ENCODE measurements at places on chromosomes 5 and 9.

- DNase-seq = no peak
These were observed 444.8 kb downstream of the SPOCK1 start for GRCh38 chr5:137054335-137054734.

GRCh38 chr5:33997331-33997983 is 10.4 kb downstream of the AMACR start:
- DNase-seq = peak; percentile 52

DNA sequence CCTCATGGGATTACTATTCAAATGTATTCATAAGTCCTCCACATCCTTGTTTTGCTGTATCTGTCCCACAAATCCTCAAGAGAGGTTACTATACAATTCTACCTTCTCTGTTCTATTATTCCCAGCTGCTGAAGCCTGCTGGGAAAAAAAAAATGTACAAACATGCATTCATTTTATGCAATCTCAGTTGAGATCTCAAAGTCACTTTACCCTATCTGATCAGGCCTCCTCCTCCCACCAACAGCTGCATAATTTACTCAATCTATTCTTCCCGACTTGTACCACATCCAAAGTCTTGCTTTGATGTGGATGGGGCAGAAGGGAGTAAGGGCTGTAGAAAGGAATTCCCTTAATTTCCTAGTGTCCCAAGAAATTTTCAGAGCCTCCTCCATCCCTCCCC is 28.6 kb downstream of the PSIP1 start:
- DNase-seq = no peak

DNA sequence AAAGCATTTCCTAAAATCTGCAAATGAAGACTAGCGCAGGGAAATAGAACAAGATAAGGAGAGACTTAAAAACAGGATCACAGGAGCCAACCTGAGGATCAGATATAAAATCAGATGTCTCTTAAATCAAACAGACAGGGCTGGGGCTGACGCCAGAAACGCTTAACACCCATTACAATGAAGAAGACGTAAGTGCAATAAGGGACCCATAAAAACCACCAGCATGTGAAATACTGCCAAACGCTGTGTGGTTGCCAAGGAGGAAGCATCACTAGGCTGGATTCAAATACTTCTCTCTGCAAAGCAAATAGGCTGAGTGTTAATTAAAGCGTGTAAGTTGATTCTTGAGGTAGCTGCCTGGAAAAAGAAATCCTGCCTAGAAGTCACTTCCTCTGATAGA is 74.4 kb upstream of the ATP10B start:
- no peak for DNase-seq

DNA sequence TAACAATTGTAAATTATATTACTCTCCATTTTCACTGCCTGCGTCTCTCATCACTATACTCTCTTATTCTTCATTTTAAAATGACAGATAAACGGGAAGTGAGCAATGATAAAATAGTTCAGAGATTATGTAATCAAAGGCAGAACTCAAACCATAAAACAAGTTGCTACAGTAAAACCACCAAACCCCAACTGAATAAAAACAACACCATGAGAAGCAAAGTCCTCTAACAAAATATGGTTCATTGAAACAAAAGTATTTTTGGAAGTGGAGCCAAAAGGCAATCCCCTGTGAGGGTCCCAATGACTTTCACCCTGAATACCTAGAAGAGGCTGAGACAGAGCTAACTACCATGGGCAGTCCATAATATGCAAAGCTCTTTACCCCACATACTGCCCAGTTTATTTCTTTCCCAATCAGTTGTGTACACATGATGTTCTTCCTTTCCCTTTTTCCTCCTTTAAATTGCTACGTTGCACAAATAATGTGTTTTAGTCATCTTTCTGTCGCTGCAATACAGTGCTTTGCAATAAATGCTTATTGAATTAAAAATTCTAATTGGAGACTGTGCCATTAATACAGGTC is 64.0 kb upstream of the PTGER4 start:
- no peak for DNase-seq

DNA sequence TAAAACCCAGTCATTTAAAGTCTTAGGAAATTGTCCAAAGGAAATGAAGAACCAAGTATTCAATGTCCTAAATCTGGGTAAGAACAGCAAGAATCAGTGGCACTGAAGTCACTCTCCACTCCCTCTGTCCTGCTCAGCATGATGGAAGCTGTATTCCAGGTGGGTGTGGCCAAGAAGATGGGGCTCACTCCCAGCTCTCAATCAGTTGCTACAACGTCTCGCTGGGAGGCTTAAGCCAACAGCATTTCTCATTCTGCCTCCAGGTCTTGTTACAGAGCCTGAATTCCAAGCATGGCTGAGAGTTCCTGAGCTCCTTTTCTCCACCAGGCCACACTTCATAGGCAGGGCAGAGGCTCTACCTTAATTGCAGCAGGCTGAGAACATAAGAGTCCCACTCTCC is 41.2 kb upstream of the TRIO start:
- DNase-seq = no peak

- DNase-seq = no peak
These were observed 499 bp upstream of the FOXE1 start for GRCh38 chr9:97852399-97853055.

DNA sequence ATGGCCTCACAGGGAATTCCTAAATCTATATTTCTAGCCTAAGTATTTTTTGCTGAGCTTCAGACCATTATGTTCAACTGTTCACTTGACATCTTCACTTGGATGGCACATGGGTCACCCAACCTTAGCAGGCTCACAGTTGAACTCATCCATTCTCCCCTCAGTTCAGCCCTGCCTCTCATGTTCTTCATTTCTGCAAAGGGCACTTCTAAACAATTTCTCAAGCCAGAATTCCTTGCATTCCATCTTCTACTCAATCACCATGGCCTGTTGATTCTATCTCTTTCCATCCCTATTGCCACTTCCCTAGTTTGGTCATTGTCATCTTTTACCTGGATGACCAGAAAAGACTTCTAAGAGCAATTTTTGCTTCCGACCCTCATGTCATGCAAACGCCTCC is 7.3 kb upstream of the RGS3 start:
- DNase-seq = no peak

- DNase-seq = no peak
These were observed 647.2 kb downstream of the PDE4D start for GRCh38 chr5:59246145-59246869.

- no peak for DNase-seq
These were observed 114.1 kb upstream of the TXNDC8 start for GRCh38 chr9:110451726-110452125.

- DNase-seq = no peak
These were observed 3.5 kb downstream of the FBXW11 start for GRCh38 chr5:172002840-172003512.

DNA sequence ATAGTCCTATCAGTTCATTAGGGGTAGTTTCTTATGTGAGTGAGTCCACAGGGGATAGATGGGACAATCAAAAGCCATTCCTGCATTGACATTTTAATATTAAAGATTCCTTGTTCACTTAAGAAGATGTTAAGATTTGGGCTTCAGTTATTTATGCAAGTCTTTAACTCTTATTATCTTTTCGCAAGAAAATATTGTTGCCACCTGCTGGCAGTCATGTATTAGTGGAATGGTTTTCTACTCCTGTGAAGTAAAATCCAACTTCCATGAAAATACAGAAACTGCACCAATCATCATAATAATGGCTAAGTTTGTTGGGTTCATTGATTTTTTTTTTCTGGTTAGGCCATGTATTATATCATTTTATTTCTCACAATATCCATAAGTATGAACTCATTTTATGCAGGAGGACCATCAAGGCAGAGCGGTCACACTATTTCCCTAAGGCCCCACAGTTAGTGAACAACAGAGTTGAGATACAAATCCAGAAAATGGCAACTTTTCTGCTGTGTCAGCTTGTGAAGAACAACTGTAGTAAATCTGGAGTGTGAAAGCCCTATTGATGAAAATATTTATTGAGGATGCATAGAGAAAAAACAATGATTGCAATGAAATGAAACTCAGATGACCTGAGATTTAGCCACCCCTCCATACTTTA is 88.5 kb upstream of the TXNDC8 start:
- no peak for DNase-seq

GRCh38 chr5:81003811-81004386 is 43.7 kb downstream of the RASGRF2 start:
- DNase-seq = no peak

DNA sequence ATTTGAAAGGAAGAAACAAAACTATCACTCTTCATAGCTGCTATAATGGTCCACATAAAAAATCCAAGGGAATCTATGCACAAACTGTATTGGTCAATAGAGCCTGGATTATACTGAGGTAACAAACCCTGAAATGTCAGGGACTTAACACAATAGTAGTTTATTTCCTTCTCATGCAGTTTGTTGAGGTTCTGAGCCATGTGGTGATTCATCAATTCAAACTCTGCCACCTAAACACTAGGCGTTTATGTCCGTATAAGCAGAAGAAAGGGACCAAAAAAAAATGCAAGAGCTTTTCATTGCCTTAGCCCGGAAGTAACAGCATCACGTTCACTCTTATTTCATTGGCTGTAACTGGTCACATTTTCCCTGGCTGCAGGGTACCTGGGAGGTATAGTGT is 464.7 kb downstream of the ZSWIM6 start:
- DNase-seq = no peak

DNA sequence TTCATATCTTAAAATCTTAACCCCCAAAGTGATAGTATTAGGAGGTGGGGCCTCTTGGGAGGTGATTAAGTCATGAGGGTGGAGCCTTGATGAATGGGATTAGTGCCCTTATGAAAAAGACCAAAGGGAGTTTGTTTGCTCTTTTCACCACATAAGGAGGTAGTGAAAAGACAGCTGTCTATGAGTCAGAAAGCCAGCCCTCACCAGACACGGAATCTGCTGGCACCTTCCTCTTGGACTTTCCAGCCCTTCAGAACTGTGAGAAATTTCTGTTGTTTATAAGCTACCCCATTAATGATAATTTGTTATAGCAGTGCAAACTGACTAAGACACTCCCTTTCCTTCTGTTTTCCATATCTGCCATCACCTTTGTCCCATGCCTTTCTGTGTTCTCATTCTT is 20.8 kb downstream of the IFNB1 start:
- DNase-seq = no peak

- DNase-seq = no peak
These were observed 16.7 kb downstream of the CXXC5 start for GRCh38 chr5:139664727-139665351.

- DNase-seq = no peak
These were observed 316.4 kb downstream of the NR3C1 start for GRCh38 chr5:143086908-143087637.

DNA sequence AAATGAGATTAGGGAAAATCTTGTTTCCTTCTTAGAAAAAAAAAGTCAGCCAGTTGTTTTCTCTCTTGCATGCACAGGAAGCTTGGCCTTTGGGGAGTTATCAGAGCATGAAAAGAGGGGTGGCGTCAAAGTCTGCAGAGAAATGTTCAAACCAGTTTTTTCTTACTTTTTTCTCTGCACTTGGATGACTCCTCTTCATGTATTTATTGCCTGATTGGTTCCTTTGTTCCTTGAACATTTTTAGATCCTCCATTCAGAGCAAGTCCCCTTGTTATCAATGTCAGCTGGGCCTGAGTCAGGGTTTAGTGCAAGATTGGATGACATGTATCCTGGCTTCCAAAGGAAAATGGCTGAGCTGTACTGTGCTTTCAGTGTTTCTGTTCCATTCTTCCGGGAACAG is 392.6 kb upstream of the BRINP1 start:
- DNase-seq = no peak

- DNase-seq = peak; percentile 34
These were observed 954 bp downstream of the TBCA start for GRCh38 chr5:77774981-77775789.

GRCh38 chr9:87179553-87180340 is 232.4 kb upstream of the GAS1 start:
- no peak for DNase-seq

DNA sequence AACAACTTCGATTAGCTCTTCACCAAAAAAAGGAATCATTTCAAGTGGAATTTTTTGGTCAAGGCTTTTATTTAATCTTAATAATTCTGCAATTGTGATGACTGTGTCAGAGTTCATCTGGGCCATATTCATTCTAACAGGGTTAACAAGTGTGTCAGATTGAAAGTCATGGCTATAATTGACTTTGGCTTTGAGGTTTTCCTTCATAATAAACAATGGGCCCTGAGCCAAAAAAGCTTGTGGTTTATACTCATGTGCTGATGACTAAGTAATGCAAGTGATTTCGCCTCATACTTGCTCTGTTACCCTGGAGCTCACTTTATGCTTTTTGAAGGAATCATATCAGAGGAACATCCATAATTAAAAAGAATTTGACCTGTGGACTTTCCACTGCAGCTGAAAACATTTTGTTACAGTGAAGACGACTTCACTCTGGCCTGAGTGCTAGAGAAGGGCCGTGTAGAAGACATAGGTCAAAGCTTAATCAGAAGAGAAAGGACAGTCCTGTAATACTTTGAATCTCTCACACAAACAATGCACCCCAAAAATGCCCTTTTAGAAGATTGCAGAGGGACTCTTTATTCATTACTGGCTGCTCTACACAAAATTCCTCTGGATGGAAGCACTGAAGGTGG is 101.7 kb downstream of the GDNF start:
- peak; percentile 86 for DNase-seq

GRCh38 chr9:127154003-127154389 is 31.6 kb upstream of the ANGPTL2 start:
- DNase-seq = no peak

DNA sequence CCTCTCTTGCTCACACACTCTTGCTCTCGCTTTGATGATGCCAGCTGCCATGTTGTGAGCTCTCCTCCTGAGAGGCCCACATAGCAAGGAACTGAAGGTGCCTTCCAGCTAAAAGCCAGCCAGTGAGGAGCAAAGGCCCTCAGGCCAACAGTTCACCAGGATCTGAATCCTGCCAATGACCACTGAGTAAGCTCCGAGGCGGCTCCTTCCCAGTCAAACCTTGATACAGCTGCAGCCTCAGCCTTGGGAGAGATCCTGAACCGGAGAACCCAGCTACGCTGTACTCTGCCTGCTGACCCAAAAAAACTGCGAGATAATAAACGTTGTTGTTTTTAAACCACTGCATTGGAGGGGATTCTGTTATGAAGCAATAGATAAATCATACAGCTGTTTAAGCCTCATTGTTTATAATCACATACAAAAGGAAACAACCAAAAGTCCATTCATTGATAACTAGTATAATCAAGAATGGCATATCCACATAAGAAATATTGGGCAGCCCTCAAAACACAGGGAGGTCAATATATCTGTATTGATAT is 49.0 kb upstream of the IFNK start:
- DNase-seq = no peak

- no peak for DNase-seq
These were observed 54.3 kb upstream of the RGS7BP start for GRCh38 chr5:64451551-64451950.

- DNase-seq = no peak
These were observed 52.4 kb downstream of the GOLM1 start for GRCh38 chr9:86046930-86047341.

DNA sequence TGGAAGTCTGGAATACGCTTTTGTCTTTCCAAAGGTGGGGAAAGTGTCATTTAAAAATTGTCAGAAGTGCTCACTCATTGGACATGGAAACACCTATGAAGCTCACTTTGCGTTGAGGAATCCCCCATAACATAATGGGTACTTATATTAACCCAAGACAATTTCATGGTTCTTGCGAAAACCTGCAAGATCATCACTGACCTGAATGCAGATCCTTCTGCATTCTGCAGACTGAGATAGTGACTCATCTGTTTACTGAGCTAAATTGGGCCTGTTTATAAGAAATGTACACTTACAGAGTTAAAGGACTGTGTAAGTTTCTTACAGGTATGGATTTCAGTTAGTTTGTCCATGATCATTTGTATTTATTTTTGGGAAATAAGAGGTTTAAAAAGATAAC is 153.0 kb downstream of the HMHB1 start:
- DNase-seq = no peak
